Natural killer cell treated with Interleukin-12 subunit alpha and Interleukin-12 subunit beta and Interleukin-15 and Interleukin-18, amount 100 ng/mL, for 72 hours (primary cell): ENCODE measurements at places on chromosomes 6 and 20.

DNA sequence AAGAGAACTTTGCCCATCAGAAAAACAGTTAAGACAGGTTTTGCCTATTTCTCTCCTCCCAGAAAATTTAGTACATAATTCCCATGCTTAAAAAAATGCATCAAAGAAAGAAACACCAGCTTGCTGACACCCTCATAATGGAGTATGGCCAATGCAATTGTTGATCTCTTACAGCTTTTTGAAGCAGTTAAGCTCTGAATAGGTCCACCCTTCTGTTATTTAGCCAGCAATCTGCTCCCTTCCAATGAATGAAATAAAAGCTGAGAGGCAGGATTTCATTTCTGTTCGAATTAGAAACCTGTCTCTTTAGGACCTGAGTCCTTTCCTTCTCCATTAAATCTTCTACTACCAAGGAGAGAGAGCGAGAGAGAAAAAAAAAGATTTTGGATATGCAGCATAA is 288.7 kb downstream of the RNF144B start:
- no peak for DNase-seq

GRCh38 chr6:25749837-25750236 is 4.7 kb upstream of the SLC17A4 start:
- DNase-seq, result no peak

DNA sequence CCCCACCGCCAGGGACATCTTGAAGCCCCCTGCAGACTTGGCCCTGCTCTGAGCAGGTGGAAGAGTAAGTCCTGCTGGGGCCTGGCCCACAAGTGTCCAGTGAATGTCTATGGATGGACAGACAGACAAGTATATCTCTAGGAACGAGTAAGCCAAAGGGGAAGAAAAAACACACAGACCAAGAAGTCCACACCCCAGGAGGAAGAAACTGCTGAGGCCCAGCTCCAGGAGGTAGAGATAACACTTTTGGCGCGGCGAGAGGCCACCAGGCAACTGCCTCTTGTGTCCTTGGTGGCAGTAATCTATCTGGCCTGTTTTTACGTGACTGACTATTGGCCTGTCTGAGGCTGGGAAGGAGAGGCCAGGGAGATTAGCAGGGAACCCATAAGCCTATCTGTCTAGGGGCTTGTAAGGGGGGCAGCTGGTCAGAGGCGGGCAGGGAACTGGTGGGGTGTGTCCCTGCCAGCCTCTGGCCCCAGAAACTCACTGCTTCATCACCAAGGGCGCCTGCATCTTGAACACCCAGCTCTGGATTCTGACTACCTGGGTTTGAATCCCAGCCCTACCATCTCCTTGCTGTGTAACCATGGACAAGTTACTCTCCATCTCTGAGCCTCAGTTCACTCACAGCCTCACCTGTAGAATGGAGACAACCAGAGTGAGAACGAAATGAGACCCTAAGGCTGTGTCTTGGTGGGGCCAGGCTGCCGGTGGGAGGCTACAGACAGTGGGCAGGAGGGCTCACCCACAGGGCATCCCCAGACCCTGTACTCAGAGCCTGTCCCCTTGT is 31.3 kb downstream of the C20orf203 start:
- no peak for DNase-seq

- peak; percentile 77 for DNase-seq
Observed at GRCh38 chr20:32482442-32483261, 102.5 kb downstream of the NOL4L start.

GRCh38 chr6:81820980-81821379 is 68.5 kb upstream of the TENT5A start:
- no peak for DNase-seq

DNA sequence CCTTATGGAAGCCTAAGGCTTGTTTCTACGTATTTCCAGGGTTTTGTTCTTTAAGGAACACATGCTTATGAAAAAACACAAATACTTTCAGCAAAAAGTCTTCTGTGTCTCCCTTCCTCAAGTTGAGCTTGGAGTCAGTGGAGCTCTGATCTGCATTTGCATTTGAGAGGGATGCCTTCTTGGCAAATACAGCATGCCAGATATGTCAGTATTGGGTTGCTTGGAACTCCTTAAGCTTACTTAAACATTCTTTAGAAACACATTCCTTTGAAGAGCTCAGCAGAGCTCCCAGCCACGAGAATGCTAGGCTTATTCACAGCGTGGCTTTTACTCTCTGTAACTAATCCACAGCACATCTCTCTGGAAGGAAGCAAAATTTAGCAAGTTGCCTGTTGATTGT is 68.3 kb downstream of the ANKRD6 start:
- no peak for DNase-seq

DNA sequence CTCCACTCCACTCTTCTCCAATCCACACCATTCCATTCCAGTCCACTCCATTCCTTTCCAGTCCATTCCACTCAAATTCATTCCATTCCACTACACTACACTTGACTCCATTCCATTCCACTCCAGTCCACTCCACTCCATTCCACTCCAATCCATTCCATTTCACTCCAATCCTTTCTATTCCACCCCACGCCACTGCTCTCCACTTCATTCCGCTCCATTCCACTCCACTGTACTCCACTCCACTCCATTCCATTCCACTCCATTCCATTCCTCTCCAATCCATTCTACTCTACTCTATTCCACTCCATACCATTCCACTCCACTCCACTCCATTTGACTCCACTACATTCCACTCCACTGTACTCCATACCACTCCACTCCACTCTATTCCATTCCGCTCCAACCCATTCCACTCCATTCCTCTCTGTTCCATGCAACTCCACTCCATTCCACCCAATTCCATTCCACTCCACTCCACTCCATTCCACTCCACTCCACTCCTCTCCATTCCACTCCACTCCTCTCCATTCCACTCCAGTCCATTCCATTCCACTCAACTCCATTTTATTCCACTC is 23.4 kb upstream of the DEFB125 start:
- DNase-seq, result no peak

GRCh38 chr6:46233129-46233528 is 62.3 kb upstream of the ENPP5 start:
- no peak for DNase-seq

GRCh38 chr6:167702241-167702827 is 124.4 kb upstream of the AFDN start:
- no peak for DNase-seq

DNA sequence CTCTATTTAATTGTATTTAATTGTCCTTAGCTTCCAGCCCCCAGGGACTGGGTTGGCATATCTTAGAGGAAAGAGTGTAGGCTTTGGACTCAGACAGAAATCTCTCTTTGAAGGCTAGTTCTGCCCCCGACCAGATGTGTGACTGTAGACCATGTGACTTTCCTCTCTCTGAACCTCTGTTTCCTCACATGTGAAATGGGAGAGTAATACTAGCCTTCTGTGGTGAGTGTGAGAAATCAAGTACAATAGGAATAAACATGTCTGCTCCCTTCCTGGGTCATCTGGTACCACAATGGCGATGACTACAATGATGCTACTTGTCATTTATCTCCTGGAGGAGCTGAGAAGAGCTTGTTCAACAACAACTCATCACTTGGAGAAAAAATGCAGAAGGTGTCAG is 179.9 kb downstream of the LRFN2 start:
- no peak for DNase-seq

- no peak for DNase-seq
Observed at GRCh38 chr20:8454137-8454712, 322.2 kb downstream of the PLCB1 start.
